ENCODE measurements at places on chromosomes 1 and 21.

GRCh38 chr1:78003070-78003746 lies 1.5 kb upstream of the DNAJB4 start:
- DNase-seq, result no peak

- DNase-seq, result no peak
These were observed 36.4 kb upstream of the TARBP1 start for GRCh38 chr1:234515411-234515810.

- DNase-seq, result no peak
These were observed 11.8 kb upstream of the TTC22 start for GRCh38 chr1:54812801-54813484.

GRCh38 chr1:192951691-192952460 lies 107.3 kb downstream of the UCHL5 start:
- peak; percentile 61 for DNase-seq

- no peak for DNase-seq
These were observed 21.1 kb downstream of the MAN1A2 start for GRCh38 chr1:117388328-117388727.

DNA sequence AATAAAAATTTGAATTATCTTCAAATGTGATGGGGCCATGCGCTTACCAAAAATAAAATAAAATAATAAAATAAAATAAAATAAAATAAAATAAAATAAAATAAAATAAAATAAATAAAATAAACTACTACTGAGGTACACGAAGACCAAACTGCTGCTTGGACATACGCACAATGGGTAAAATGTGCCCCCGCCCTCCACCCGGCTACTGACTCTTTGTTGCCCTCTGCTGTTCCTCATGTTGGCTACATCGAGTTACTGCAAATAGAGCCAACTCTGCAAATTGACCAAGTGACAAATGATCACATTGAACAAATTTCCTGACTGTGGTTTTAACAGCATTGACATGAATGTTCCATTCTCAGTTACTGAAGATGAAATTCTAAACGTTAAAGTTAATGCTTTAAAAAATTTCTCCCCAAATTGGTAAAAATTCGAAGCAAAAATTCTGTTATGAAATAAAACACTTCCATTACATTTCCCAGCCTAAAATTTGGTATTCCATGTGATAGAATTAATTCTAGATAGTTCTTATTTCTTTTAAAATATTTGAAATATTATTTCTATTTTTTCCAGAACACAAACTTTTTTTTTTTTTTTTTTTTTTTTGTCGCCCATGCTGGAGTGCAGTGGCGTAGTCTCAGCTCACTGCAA lies 18.8 kb upstream of the MAP1LC3C start:
- peak; percentile 81 for DNase-seq

- no peak for DNase-seq
These were observed 32.3 kb downstream of the SHISAL2A start for GRCh38 chr1:52665006-52665941.

- DNase-seq, result no peak
These were observed 64.7 kb downstream of the SCCPDH start for GRCh38 chr1:246788895-246789338.

DNA sequence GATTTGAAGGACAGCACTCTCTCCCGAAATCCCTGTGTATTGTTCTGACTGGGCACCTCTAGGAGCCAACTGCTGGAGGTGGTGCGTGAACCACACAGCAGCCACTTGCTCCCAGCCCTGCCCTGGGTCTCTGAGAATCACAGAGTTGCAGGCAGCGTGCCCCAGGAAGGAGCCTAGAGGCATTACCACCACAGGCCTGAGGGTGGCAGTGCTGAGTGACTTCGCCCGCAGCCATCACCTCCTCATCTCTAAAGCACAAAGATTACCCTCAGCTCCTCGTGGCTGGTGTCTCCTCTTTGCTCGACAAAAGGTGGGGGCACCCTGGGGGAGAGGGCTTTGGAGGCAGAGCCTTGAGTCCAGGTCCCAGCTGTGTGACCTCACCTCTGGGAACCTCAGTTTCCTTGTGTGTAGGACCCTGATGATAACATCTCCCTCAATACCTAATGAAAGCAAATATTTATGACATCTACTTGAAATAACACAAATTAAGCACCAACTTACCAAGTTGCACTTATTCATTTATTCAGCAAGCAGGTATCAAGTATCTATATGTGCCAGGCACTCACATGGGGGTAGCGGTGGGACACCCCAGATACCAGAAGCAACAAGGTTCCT lies 86.3 kb downstream of the VWA5B1 start:
- peak; percentile 6 for DNase-seq

DNA sequence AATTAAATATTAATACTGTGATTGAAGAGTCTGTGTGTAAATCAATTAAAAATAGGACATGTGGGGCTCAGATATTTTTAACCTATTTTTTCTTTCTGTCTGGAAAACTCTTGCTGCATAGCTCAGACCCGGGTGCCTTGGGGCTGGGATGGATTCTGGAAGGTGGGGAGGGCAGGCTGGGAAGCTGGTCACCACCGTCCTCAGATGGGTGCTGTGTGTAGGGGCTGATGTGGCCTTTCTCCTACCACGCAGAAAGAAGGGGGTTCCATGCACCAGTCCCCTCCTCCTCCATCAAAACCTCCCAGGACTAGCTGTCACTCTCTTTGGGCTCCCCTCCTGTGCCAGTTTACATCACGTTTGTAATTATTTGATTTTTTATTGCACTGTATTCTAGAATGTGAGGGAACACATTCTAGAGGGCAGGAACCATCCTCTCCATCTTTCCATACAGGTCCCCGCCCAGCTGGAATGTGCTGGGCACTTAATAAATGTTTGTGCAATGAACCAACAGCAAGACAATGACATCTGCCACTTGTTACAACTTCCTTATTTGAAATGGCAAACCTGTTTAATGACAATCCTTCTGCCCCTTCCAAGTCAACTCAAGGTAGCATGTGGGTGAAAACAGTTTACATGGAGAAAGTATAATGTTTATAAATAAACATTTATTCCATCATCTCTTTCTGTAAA lies 104.3 kb downstream of the EDEM3 start:
- DNase-seq, result no peak

DNA sequence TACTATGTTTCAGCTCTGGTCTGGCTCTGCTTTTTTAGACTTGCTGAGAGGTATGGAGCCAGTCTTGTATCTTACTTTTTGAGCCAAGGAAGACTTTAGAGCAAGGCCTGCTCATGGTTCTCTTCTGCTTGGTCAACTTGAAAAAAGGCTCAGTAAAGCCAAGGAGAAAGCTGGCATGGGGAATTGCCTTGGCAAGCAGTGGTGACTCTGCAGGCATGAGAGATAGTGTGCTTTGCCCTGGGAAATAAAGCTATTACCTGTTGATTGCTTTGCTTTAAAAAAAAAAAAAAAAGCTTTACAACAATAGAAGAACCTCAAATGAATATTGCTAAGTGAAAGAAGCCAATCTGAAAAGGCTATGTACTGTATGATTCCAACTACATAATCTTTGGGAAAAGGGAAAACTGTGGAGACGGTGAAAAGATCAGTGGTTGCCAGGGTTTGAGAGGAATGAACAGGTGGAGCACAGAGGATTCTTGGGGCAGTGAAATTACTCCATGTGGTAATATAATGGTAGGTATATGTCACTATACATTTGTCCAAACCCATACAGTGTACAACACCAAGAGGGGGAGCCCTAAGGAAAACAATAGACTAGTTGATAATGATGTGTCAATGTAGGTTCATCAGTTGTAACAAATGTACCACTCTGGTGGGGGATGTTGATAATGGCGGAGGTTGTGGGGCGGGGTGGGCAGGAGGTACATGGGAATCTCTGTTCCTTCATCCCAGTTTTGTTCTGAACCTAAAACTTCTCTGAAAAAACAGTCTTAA lies 87.6 kb downstream of the HMCN1 start:
- peak; percentile 19 for DNase-seq

DNA sequence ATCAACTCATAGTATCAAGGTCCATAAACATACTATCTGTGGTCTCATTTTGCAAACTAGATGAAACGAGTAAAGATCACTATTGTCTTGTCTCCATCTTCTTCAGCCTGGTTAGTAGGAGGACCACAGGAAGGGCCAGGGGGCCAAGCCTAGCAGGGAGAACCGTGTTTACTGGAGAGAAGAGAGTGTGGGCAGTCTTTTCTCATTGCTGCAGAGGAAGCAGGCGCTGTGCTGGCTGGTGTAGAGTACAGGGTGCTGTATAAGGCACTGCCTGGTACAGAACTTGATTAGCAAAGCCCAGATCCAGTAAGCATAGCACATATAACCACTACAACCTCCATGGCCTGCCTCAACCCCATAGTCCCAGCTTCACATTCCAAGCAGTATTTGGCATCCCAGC lies 10.0 kb upstream of the B4GALT3 start:
- no peak for DNase-seq

GRCh38 chr1:78333502-78333901 lies 157.3 kb upstream of the PTGFR start:
- DNase-seq, result peak; percentile 13

DNA sequence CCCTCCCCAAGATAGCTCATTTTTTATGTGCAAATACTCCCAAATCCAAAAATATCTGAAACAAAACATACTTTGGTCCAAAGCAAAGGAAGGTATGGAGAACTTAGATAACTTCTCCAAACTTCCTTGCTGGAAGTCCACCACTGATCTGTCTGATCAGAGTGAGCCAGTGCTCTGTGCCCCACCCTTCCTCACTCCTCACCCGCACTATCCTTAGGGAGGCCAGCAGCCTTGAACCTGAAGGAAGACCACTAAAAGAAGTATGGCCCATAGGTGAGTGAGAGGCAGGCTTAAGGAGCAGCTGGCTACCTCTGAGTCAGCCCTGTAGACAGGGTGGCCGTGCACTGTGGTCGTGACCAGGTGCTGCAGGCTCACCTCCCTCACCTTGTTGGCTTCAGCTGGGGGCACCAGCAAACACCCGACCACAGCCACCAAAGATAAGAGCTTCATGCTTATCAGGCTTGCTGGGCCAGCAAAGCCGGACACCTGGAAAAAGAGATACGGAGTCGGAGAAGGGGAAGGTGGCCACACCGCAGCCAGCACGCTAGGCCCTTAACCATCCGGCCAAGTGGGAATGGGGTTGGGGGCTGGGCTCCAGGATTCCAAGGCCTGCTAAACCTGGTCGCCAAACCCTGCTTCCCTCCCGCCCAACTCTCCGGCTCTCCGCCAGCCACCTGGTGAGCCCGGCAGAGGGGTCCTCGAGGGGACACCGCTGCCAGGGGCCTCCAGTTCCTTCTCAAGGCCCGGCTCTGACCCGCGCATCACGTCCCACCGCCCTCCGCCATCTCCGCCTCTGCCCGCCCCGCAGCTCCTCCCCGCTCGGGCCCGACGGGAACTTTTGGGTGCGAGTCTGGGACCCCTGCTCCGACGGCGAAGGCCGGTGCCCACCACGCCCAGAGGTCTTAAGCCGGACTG lies 543 bp downstream of the TMEM9 start:
- no peak for DNase-seq

- no peak for DNase-seq
These were observed 381.0 kb downstream of the HHAT start for GRCh38 chr1:210709701-210710100.

DNA sequence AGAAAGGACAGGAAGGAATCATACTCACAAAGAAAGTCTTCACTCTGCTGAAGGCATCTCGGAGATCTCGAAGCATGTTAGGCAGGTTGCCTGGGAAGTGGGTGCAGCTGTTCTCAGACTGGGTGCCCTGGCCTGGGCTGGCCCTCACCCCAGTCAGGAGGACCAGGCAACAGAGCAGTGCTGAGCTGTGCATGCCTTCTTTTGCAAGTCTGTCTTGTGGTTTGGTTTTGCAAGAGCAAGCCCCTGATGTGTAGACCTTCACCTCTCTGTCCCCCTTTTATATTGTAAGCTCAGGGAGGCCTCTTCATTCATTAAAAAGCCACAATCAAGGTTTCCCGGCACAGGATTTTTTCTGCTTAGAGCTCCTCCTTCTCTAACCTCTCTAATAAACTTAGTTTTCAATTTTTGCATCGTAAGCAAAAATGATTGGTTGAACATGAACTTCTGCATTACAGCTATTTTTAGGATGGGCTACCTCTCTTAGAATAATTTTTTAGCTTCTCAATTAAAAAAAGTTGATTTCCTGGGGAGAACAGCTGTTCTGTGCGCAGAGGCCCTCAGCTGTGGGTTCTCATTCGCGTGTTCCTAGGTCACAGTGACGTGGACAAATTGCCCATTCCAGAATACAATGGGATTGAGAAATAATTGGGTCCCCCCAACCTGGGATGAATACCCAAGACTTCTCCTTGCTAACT lies at the start of gene IL10:
Gene IL10 (minus strand): TSS at position 252 of the 695 bp plus-strand sequence. CDS start 59 bp downstream, at position 193.
- DNase-seq, result no peak

DNA sequence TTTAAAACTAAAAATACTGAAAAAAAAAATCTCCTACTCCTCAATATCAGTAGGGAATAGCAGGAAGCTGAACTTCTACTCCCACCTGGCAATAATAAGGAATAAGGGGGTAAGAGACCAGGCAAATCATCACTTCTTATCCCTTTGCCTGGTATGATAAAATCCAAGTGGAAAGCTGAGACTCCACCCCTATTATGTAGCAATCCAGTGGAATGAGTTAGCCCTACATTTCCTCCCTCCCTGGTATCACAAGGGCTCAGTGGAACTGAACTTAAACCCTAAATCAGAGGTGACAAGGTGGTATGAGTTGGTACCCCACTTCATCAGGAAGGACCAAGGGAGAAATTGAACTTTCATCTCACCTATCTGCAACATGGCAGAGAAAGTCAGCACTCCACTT lies 25.7 kb downstream of the TRIM33 start:
- no peak for DNase-seq

DNA sequence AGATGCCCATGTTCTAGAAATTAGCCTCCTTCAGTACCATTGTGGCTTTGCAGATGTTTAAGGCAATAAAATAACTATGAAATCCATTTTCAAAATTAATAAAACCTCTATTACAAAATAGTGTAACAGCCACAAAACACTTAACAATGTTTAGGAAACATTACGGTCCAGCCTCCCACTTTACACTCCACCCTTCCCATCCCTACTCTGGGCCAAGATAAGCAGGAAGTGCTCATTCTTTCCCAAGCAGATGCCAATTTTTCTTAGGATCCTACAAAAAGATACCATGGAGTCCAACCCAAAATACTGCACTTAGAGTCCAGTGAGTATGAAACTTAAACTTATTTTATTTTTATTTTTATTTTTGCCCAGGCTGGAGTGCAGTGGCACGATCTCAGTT lies 150.8 kb downstream of the NR5A2 start:
- no peak for DNase-seq

DNA sequence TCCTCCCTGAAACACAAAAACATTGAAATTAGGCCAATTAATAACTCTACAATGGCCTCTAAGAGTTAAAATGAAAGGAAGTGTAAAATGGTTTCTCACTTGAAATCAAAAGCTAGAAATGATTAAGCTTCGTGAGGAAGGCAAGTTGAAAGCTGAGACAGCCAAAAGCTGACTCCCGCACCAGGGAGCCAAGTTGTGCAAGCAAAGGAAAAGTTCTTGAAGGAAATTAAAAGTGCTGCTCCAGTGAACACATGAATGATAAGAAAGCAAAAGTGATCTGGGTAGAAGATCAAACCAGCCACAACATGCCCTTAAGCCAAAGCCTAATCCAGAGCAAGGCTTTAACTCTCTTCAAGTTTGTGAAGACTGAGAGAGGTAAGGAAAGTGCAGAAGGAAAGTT lies 22.8 kb downstream of the CYYR1 start:
- DNase-seq, result no peak

DNA sequence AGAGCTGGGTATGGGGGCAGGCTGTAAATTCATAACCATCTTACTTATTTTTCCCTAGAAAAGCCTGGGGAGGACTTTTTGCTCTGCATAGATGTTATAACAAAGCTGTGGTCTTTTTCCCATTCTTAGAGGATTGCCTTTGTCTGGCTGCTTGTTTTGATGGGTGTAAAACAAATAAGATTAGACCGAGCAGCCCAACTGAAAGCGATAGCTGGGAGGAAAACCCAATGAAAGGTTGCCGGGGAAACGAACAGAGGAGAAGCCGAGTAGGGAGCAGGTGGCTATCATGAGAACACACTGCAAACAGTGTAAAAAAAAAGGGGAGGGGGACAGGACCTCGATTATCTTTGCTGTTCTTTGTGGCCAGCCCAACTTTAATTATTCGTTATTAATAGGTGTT lies 1.9 kb downstream of the ELAVL4 start:
- no peak for DNase-seq

Data from NCI-H460 (cell line).